ENCODE measurements at places on chromosomes 13 and 19. TPM values are rescaled to one million over a fixed set of nuclear protein-coding genes. Genes with fewer than 3 reads are reported as not detected.

Gene KCNRG
- total RNA-seq, result 2.1 TPM

Gene KLK10
- total RNA-seq, result not detected

Gene VSTM1
- not detected for total RNA-seq

Gene INAFM1
- total RNA-seq, result 6.1 TPM

Gene CCNA1
- 0.75 TPM for total RNA-seq

Gene GRIN2D
- total RNA-seq, result 0.58 TPM

Gene ZNF888
- 3.4 TPM for total RNA-seq

All from muscle of leg (tissue), 16 donors.